ENCODE measurements at places on chromosomes 1 and 21. TPM values are rescaled to one million over a fixed set of nuclear protein-coding genes. Genes with fewer than 3 reads are reported as not detected.

DNA sequence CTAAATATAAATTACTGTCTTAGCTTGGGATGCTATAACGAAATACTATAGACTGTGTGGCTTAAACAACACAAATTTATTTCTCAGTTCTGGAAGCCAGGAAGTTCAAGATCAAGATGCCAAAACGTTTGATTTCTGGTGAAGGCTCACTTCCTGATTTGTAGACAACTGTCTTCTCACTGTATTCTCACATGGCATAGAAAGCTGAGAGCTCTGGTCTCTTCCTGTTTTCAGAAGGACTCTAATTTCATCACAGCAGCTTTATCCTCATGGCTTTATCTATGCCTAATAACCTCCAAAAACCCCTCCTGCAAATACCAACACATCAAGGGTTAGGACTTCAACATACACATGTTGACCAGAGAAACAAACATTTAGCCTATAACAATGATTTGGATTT is 1795.5 kb downstream of the MRPL39 start:
- no peak overlapping the region for H3K4me3 ChIP-seq
- no peaks in the 10 kb centered on the region for H3K27me3 ChIP-seq
- H3K36me3 ChIP-seq: no peaks in the 10 kb centered on the region
- H3K4me1 ChIP-seq: no peaks in the 10 kb centered on the region
- no peak for DNase-seq

DNA sequence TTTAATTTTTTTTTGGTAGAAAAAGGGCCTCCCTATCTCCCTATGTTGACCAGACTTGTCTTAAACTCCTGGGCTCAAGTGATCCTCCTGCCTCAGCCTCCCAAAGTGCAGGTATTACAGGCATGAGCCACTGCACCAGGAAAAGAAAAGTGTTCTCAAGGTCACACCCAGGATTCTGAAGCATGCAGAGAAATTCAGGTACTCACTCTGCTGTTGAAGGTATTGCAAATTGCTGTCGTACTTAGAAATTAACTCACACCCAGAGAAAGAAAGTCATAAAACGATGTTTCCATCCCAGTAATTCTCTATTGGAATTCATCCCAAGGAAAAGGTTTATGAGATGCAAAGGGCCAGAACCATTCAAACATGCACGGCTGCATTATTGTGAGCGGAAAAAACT is 73.7 kb downstream of the DHRS3 start:
- no peaks in the 10 kb centered on the region for H3K36me3 ChIP-seq
- H3K4me1 ChIP-seq: peaks cover 25% of the 10 kb centered on the region
- no peak for DNase-seq
- no peak overlapping the region for H3K4me3 ChIP-seq
- H3K27me3 ChIP-seq: peaks cover 7% of the 10 kb centered on the region
- no peak overlapping the region for H3K27ac ChIP-seq

GRCh38 chr1:156707417-156708217 is 2.2 kb upstream of the CRABP2 start:
- H3K27me3 ChIP-seq: peaks cover 5% of the 10 kb centered on the region
- no peaks in the 10 kb centered on the region for H3K36me3 ChIP-seq
- H3K4me3 ChIP-seq: no peak overlapping the region

GRCh38 chr1:91742848-91743292 is 143.1 kb downstream of the TGFBR3 start:
- no peak overlapping the region for H3K27ac ChIP-seq
- no peaks in the 10 kb centered on the region for H3K27me3 ChIP-seq
- H3K4me1 ChIP-seq: peaks cover 5% of the 10 kb centered on the region

GRCh38 chr1:86748622-86749373 is 44.4 kb downstream of the SH3GLB1 start:
- no peak overlapping the region for H3K4me3 ChIP-seq
- H3K36me3 ChIP-seq: peaks cover 5% of the 10 kb centered on the region
- no peak overlapping the region for H3K27ac ChIP-seq
- H3K27me3 ChIP-seq: no peaks in the 10 kb centered on the region
- H3K4me1 ChIP-seq: no peaks in the 10 kb centered on the region
- DNase-seq: no peak

DNA sequence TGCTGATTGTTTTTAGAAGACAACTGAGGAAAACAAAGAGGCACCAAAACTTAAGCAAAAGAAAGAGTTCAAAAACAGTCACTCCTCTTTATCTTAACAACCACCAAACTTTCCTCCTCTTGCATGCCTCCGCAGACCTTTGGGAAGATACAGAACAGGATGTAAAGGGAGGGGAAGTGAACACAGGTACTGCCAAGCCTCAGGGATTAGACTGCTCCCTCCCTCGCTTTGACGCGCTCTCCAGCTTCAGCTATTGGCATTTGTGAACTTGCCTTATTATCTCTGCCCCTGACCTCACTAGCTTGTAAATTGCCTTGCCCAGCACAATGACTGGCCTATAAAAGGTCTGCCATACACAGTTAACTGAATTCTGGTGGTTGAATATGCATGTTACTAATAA is 4.8 kb upstream of the SRP9 start:
- H3K36me3 ChIP-seq: no peaks in the 10 kb centered on the region
- H3K4me3 ChIP-seq: no peak overlapping the region
- H3K27ac ChIP-seq: peak overlapping the region; percentile 69
- DNase-seq: no peak
- peaks cover 13% of the 10 kb centered on the region for H3K4me1 ChIP-seq

DNA sequence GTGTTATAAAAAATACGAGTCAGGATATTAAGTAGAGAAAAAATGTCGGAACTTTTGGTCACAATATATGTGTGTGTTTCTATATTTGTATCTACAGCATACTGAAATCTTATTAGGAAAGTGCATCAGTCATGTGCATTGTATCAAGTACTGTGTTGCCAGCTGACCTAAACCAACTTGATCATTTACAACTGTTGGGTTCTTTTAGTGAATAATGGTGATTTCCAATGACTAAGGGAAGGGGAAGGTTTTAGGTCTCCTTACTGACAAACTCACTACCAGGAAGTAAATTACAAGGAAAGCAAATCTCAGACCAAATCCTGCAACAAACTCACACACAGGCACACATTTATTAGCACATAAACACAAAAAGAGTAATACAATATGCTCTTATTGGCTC is 142.7 kb downstream of the TSEN15 start:
- no peak overlapping the region for H3K27ac ChIP-seq
- H3K36me3 ChIP-seq: no peaks in the 10 kb centered on the region
- peaks cover 2% of the 10 kb centered on the region for H3K4me1 ChIP-seq
- H3K4me3 ChIP-seq: no peak overlapping the region

DNA sequence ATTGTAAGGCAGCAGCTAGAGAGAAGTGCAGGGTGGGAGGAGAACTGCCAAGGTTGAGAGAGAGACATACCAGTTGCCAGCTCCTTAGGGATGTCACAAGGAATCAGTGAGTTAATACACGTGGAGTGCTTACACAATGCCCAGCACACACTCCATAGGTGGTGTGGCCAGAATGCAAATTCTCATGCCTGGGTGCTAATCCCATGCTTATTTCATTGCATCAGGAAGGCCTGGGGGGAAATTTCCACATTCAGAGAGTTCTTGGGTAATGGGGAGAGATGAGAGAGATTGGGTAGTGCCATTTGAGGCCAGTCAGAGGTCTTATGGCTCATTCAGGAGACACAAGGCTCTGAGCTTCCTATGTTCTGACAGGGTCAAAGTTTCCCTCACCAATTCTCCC is 38.7 kb downstream of the GJA5 start:
- no peaks in the 10 kb centered on the region for H3K27me3 ChIP-seq
- no peak overlapping the region for H3K27ac ChIP-seq
- DNase-seq: no peak
- no peaks in the 10 kb centered on the region for H3K4me1 ChIP-seq
- H3K36me3 ChIP-seq: no peaks in the 10 kb centered on the region
- H3K4me3 ChIP-seq: no peak overlapping the region

GRCh38 chr1:89810302-89810701 is 10.5 kb upstream of the LRRC8D start:
- H3K36me3 ChIP-seq: no peaks in the 10 kb centered on the region
- H3K4me3 ChIP-seq: no peak overlapping the region
- DNase-seq: no peak
- H3K4me1 ChIP-seq: peaks cover 11% of the 10 kb centered on the region
- H3K27me3 ChIP-seq: no peaks in the 10 kb centered on the region

- no peak overlapping the region for H3K27ac ChIP-seq
- H3K4me1 ChIP-seq: no peaks in the 10 kb centered on the region
- H3K36me3 ChIP-seq: no peaks in the 10 kb centered on the region
- DNase-seq: no peak
These were observed 257.2 kb downstream of the NPHP4 start for GRCh38 chr1:5734996-5735395.

Gene PROX1
- 0.28 TPM for total RNA-seq

Gene FMO1
- total RNA-seq: not detected

Gene SGIP1
- 27.1 TPM for total RNA-seq
